ENCODE measurements at places on chromosomes 12 and 14.
A peak's percentile ranks its signal among the peaks of the same experiment; 100 is the strongest.

DNA sequence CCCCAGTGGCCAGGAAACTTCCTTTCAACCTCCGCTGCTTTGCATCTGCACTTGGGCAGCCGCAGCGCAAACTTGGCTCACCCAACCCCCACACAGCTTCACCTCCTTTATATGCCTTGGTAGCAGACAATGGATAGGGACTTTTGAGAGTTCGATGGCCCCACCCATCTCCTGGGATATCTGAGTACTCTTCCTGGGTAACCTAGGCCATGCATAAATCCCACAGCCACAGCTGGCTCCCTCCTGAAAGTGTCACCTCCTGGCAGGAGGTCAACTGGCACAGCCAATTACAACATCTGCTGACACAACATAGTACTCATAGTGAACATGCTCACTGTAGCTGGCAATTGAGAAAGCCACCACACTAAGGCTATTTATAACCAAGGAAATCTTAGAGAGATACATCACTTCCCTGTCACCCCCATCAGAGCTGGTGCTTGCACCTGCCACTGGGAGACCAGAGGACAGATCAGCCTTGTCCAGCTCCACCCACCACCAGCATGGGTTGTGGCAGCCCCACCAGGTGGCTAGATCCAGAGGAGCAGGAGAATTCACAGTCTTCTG is 410.0 kb downstream of the SYT1 start:
- DNase-seq, result no peak

- no peak for DNase-seq
Measured at GRCh38 chr14:39212693-39213092, 21.0 kb upstream of the MIA2 start.

DNA sequence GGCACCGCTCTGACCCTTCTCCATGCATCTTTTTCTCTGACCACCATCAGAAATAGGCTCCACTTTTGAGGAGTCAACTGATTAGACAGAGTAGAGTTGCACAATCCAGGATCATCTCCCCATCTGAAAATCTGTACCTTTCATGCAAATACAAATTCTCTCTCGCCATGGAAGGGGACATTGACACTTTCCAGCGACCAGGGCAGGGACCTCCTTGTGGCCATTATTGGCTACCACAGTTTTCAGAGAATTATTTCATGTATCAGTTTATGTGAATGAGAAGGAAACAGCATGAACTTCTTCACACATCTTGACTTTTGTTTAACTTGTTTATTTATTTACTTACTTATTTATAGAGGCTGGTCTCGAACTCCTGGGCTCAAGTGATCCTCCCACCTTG is 13.8 kb upstream of the RAN start:
- DNase-seq, result no peak

DNA sequence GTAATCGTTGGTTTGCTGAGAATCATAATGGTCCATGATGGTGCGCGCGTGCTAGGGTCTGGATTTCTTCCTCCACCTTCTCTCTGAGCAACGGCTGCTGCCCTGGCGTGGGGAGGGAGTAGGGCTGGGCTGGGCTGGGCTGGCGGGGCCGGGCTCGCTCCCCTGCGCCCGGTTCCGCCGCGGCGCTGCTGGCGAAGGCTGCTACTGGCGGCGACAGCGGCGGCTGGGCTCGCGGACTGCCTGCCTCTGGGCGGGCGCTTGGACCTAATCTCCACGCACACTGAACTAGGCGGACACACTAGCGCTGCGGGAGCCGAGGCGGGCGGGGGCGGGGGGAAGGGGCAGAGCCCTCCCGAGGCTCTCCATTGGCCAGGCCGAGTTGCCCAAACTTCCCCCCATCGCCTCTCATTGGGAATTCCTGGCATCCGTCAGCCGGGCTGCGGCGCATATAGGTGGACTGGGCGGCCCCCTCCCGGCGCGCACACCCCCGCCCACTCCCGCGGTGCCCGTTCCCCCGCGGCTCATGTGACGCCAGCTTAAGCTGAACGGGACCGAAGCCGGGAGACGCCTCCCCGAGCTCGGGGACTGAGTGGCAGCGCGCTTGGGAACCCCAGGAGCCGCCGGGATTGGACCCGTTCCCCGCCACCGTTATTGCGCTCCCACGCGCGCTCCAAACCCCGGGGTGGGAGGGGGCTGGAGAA is at the start of gene ACTN1:
Gene ACTN1 (minus strand): TSS at position 282 of the 701 bp plus-strand sequence. CDS start 246 bp downstream, at position 36.
- DNase-seq, result peak; percentile 98

- no peak for DNase-seq
Measured at GRCh38 chr12:112836736-112837628, 45.4 kb downstream of the RPH3A start.

DNA sequence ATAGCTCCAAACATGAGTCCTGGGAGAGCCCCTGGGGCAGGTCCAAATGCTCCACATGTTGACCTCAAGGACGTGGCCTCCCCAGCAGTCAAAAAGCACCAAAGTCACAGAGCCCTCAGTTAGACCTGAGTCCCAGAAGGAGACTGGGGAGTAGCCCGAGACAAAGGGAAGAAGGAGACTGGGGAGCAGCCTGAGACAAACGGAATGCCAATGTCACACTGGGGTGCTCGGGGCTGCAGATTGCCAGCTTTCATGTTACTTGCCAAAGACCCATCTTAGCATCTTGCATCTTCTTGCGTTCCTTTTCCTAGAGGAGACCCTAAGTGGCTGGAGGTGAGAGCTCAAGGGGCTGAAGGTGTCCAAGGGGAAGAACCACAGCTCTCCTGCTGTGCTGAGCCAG is 14.9 kb downstream of the PLEKHD1 start:
- DNase-seq, result no peak

- DNase-seq, result no peak
Measured at GRCh38 chr12:109144224-109144623, 27.8 kb downstream of the ACACB start.

DNA sequence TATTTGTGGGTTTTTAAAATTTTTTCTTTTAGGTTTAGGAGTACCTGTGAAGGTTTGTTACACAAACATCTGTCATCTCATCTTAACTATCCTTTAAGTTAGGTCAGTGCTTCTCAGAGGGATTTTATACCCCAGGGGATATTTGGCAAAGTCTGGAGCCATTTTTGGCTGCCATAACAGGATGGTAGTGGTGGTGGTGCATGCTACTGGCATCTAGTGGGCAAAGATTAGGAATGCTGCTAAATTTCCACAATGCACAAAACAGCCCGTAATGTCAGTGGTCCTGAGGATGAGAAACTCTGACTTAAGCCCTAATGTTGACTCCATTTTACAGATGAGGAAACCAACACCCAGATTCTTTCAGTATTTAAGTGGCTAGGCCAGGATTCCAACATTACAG is 85.2 kb upstream of the MYF6 start:
- DNase-seq, result no peak

GRCh38 chr12:48125985-48126384 is 6.8 kb downstream of the PFKM start:
- DNase-seq, result no peak

- no peak for DNase-seq
Measured at GRCh38 chr14:51157012-51157411, 62.1 kb upstream of the TRIM9 start.

DNA sequence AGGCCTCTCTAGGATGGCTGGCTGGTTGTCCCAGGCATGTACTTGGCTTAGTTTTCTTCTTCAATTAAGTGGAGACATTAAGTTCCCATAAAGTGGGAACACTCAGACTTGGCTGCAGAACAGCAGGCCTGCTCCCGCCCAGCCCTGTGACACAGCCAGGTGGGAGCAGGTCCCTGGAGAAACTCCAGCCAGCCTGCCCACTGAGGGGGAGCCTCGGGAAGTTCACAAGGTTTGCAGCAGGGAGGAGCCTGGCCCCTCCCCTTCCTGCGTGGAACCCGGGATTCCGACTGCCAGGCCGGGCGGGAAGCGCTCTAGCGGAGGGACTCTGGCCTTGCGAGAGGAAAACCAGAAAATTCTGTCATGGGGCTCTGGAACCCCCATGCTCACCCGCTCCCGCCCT is 98.3 kb upstream of the EVL start:
- DNase-seq, result no peak

DNA sequence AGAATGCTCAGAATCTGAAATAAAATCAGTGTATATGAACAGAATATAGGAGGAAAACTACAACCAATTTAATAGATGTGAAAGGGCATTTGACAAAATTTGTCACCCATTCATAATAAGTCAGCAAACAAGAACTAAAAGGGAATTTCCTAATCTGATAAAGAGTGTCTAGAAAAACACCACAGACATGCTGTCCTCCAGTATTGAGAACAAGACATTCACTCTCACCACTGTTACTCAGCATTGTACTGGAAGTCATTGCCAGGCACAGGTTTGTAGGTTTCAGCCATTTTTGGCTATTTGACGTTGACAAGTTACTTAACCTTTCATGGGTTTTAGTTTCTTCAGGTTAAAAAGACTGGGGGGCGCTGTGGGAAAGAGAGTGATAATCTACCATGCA is 13.2 kb downstream of the EIF2S1 start:
- no peak for DNase-seq

- DNase-seq, result no peak
Measured at GRCh38 chr14:59422069-59422881, 42.9 kb downstream of the GPR135 start.

- no peak for DNase-seq
Measured at GRCh38 chr12:26327975-26328644, 132.7 kb downstream of the SSPN start.

DNA sequence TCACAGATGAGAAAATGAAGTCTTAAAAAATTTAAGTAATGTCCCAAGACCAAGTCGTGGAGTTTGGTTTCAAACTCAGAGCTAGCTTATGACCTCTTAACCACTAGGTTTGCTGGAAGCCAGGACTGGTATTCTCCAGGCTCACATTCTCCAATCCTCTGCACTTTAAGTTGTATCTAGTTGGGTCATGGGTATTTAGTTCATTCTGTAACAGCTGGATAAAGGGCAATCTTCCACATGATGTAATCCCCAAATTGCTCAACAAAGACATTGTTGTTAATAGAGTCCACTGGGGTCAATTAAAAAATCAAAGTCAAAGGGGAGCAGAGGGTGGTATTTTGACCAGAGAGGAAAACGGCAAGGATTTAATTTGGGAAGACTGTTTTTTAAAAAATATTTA is 17.8 kb upstream of the GAS2L3 start:
- no peak for DNase-seq

- DNase-seq, result no peak
Measured at GRCh38 chr12:32005496-32006125, 46.4 kb downstream of the RESF1 start.

- DNase-seq, result no peak
Measured at GRCh38 chr14:22163051-22163450, 426.0 kb downstream of the DAD1 start.

DNA sequence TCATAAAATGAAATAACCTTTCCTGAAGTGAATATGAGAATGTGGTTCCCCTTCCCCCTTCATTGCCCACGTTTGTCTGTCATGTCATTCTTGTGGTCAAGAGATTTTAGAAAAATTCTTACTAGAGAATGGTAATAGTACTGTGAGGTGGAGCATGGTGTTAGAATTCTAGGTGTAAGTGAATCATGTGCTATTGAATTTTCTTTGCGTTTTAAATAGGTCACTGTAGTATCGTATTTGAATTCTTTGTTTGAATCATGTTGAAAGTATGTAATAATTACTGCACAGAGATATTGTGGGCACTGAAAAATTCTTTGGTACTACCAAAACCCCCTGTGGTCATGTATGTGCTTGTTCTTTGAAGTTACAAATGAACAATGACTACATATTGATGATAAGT is 49.9 kb downstream of the FUT8 start:
- DNase-seq, result no peak

- DNase-seq, result no peak
Measured at GRCh38 chr12:18718462-18718861, 19.4 kb downstream of the PLCZ1 start.

- DNase-seq, result no peak
Measured at GRCh38 chr14:55580470-55581341, 699 bp downstream of the KTN1 start.

DNA sequence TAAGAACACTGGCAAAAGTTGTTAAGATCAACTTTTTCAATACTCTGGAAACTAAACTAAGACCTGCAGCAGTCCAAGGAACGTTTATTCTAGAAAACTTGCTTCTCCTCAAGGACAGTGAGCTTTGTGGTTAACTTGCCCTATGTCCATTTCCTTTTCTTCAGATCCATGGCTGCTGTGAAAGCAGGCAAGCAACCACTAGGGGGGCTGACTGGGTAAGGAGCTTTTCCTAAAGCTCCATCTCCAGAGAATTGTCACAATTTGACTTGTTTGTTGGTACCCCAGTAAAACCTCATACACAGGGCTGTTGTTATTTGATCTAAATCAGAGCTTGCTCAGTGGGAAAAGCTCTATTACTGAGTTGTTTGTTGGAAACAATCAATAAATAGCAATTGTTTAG is 10.1 kb upstream of the RPL10L start:
- DNase-seq, result no peak

DNA sequence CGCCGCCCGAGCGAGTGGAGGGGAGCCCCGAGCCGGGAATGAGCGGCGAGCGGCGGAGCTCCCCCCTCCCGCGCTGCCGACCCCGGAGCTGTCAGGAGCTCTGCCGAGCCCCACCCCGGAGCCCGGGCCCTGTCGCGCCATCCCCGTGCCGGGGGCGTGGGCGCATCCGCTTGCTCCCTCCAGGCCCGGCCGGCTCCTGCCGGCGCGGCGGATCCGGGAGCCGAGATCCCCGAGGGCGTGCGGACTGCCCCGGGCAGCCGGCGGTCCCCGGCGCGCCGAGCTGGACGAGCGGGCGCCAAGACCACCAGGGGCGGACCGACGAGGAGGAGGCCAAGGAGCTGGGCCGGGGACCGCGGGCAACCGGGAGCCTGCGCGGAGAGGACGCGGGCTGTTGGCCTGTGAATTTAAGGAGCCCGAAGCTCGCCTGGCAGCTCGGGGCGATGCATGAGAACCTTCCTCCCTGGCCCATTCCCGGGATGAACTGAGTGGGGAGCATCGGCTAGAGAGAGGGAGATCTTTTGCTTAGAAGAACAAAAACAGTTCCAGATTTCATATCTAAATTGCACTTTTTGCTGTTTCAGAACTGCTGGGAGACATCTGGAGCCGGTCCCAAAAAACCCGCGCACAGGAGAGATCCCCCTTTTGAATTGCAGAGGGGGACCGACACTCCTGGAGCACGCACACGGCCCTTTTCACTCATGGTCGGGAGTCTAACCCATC is 2.0 kb downstream of the PTHLH start:
- DNase-seq, result no peak

- DNase-seq, result no peak
Measured at GRCh38 chr12:91883811-91884210, 261.8 kb downstream of the BTG1 start.

- DNase-seq, result no peak
Measured at GRCh38 chr14:52356025-52356424, 41.9 kb downstream of the PTGER2 start.

- DNase-seq, result no peak
Measured at GRCh38 chr12:590206-590750, 73.0 kb downstream of the NINJ2 start.

DNA sequence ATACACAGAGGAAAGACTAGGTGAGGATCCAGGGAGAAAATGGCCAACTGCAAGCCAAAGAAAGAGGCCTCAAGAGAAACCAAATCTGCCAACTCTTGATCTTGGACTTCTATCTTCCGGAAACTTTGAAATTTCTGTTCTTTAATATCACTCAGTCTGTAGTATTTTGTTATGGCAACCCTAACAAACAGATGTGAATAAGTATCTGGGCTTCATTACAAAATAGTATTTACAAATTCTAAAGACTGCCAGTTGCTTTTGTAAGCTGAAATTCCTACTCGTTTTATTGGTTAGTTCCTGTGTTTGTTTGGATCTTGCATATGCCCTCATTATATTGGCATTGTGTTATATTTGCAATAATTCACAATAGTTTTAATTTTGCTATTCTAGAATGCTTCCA is 143.2 kb upstream of the USP15 start:
- DNase-seq, result no peak
